Ovary (tissue), 10 donors: ENCODE measurements at places on chromosomes 16 and 17.

DNA sequence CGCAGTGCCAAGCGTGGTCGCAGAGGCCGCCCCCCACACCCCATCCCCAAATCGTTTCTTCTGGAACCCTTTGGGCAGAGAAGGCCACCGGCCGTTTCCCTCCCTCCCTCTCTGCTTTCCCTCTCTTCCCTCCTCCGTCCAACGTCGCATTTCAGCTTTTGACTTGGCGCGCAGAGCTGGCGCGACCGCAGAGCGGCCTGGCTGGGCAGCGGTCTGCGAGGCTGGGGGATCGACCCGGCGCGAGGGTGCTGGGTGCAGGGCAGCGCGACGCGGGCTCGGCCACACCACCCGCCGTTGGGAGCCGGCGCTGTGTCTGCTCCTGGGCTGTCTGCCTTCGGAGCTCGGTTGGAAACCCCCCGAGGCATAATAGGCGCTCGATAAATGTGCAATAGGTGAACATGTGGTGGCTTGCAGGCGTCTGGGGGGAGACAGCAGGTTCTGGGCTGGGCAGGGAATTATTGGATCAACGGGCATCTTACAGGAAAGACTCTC, 2.8 kb upstream of the NTN3 start:
- DNase-seq: no peak

- peak; percentile 62 for DNase-seq
Measured at GRCh38 chr17:7191571-7192270, 12.6 kb upstream of the ASGR1 start.

- DNase-seq: no peak
Measured at GRCh38 chr17:82872591-82873520, 33.0 kb upstream of the ZNF750 start.

DNA sequence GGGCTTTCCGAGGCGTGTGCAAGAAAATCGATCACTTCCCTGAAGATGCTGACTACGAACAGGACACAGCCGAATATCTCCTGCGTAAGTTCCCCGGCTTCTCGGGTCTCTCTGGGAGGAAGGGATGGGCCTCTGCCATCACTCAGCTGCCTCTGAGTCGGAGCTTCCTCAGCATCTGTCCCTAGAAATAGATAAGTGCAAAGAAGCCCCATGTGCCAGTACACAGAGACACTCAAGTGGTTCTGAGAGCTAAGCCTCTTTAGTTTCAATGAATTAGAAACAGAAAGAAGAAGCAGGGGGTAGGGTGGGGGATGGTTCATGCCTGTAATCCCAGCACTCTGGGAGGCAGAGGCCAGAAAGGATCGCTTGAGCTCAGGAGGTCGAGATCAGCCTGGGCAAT, 90.6 kb downstream of the CACNG3 start:
- no peak for DNase-seq

- DNase-seq: no peak
Measured at GRCh38 chr17:28975646-28976045, 24.3 kb upstream of the PHF12 start.

GRCh38 chr16:89332243-89332901, 114.9 kb downstream of the ZNF778 start:
- DNase-seq: peak; percentile 21

GRCh38 chr17:17525956-17526355, 29.8 kb upstream of the RASD1 start:
- no peak for DNase-seq

- peak; percentile 28 for DNase-seq
Measured at GRCh38 chr17:40443988-40444899, 994 bp downstream of the IGFBP4 start.

- DNase-seq: no peak
Measured at GRCh38 chr16:30980023-30980371, 5.0 kb upstream of the HSD3B7 start.

DNA sequence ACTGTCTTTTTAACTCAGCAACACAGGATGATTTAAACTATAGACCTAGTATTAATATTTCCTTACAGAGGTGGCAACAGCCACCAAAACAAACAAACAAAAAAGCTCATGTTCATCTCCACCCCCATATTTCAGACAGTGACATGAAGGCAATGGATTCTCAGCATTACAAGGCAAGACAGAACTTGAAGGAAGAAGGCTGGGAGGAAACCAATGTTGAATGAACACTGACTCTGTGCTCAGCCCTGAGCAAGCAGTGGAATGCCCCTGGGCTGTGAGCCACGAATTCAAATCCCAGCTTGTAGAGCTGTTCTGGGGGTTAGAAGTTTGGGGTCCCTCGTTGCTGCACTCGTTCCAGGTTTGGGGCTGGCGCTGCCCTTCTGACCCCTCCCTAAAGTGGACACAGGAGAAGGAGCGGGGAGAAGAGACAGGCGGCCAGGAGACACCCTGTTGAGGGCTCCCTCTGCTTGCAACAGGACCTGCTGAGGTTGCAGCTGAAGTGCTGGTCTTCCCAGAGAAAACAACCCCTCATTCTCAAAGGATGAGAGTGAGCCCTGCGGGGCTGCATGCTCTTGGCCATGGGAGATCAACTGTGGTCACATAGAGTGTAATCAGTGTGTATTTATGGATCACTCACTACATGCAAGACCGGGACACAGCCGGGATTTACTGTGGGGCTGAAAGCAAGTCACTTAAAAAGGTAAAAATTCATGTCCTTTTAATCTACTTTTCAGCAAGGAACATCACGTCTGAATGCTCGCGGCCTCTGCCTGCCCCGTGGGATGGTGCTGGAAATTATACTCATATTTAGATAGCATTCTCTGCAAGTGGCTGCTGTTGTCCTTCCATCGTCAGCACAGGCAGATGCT, 34.3 kb downstream of the MYH3 start:
- no peak for DNase-seq

DNA sequence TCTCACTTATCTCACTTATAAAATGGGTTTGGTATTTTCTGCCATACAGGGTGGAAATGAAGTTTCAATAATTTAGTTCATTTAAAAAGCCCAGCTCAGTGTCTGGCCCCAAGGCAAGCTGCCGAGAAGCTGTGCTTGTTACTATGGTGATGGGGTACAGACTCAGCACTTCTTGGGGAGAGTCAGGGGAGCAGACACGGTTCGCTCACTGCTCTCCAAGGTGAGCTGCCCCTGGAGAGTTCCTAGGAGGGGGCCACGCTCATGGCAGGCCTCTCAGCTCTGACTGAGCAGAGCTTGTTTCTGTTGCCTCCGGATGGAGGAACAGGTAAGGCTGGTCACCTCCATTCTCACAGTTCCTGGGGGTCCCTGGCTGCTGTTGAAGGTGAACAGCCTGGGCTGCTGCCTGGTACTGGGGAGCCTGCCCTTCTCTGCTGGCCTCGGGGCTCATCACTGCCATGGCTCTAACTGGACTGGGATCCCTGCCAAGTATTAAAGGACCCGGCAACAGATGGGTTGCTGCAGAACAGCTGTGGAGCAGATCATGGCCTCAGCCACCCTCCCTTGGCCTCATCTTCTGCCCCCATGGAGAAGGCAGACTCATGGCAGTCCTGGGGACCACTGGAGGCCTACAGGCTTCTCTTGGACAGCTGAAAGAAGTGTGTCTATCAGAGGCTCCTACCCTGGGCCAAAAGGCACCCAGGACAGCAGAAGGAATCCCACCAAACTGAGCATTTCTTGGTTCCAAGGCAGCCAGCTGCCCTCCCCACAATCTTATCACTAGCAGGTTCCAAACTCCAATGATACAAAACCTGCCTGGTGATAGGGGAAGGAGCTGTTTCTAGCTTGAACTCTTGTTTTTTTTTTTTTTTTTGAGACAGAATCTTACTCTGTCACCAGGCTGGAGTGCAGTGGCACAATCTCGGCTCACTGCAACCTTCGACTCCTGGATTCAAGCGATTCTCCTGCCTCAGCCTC, 25.9 kb upstream of the SPATA32 start:
- no peak for DNase-seq

DNA sequence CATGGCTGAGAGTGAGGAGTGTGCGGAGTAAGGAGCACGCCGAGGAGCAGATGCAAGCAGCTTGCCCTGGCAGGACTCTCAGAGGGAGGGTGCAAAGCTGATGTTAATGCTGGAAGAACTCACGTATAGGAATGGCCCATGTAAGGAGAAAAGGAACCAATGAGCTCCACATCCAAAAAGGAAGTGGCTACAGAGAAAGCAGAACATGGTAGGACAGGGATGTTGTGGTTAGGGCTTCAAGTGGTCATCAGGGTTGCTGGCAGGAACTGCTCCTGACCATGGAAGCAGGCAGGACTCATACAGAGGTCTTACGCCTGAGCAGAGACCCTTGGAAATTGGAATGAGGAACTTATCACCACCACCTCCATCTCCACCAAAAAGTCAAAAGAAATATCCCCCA, 5.2 kb downstream of the MYO1D start:
- no peak for DNase-seq

DNA sequence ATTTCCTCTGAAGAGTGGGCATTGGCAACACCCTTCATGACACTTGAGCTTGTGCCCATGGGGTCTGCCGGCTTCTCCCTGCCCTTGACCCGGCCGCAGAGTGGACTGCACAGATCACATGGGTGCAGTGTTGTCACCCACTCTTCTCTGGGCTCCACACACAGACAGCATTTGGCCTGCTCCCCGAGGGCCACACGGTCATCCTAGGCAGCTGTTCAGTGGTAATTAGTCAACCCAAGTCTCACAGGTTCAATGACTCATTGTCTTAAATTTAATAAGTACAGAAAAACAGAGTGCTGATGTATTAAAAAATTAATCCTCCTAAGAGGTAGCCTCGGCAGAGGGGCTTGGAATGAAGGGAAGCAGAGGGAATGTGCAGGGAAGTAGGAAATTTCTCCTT, 204.8 kb downstream of the MSI2 start:
- no peak for DNase-seq

DNA sequence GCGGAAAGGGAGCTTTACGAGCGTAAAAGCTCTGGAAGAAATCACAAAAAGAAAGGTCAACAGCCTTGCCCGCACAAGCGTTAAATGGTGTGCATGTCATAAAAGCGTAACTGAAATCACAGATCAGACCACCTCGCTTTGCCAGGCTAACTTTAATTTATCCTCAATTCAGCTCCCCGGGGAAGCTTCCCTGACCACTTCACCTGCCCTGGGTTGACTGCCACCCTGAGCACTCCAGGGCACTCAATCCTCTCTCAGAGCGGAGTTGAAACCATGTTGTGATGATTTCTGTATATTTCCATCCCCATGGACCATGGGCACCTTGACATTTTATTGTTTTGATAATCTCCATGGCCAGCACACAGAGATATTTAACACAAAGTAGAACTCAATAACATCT, 16.1 kb upstream of the NAGS start:
- no peak for DNase-seq

- no peak for DNase-seq
Measured at GRCh38 chr17:77288115-77288619, 147.4 kb downstream of the SEC14L1 start.

- DNase-seq: no peak
Measured at GRCh38 chr16:12681653-12682052, 122.0 kb downstream of the CPPED1 start.

GRCh38 chr17:82883419-82884031, 43.7 kb upstream of the ZNF750 start:
- DNase-seq: no peak

- no peak for DNase-seq
Measured at GRCh38 chr17:43900858-43901754, 6.2 kb downstream of the MPP2 start.

DNA sequence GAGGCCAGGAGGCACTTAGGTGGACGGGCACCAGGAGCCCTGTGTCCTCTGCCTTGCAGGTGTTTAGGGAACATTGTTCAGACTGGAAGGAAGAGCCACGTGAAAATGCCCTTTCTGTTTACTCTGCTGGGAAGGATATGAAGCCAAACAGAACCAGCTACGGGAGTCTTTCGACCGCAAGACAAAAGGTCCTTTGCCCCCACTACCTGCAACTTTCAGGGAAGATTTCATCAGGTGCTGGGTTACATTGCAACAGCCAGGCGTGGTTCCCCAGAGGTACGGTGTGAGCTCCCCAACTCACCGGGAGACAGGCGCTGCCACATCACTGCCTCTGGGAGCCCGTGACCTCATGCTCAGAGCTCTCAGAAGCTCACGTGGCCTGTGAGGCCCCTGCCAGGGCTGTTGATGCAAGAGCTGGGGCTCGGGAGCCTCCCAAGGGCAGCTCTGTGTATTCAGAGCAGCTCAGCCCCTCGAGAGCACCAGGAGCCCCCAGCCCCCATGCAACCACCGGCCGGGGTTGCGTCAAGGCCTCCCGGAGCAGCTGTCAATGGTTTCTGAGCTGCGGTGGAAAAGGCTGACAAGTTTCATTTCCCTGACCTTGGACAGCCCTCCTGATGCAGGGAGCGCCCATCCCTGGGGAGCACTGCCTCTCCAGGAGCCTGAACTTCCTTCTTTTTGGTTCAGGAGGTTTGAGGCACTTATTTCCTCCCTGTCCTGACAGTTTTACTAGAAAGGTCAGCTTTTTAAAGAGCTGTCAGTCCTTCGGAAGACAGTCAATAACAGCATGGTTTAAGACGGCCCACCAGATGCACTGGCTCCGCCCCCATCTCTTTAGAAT, 42.1 kb downstream of the TBC1D16 start:
- peak; percentile 93 for DNase-seq

GRCh38 chr16:50796829-50797228, 54.9 kb downstream of the CYLD start:
- no peak for DNase-seq

- DNase-seq: no peak
Measured at GRCh38 chr17:65902155-65902554, 289.8 kb downstream of the CEP112 start.

- no peak for DNase-seq
Measured at GRCh38 chr16:12160249-12160648, 183.7 kb downstream of the SNX29 start.

DNA sequence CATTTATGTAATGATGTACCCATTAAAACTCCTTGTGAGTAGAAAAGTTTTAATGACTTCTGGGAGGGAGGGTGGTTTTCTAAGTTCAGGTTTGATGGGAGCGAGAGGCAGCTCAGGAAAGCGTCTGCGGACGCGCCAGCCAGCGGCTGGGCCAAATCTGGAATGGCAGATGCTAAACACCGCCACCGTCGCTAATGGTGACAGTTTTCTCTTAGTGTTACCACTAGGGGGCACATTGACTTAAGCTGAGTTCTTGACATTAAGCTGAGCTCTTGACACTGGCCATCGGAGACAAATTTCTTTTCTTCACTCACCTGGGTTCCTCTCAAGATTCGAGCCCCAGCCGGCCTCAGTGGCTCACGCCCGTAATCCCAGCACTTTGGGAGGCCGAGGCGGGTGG, 6.7 kb downstream of the TRPV1 start:
- no peak for DNase-seq

DNA sequence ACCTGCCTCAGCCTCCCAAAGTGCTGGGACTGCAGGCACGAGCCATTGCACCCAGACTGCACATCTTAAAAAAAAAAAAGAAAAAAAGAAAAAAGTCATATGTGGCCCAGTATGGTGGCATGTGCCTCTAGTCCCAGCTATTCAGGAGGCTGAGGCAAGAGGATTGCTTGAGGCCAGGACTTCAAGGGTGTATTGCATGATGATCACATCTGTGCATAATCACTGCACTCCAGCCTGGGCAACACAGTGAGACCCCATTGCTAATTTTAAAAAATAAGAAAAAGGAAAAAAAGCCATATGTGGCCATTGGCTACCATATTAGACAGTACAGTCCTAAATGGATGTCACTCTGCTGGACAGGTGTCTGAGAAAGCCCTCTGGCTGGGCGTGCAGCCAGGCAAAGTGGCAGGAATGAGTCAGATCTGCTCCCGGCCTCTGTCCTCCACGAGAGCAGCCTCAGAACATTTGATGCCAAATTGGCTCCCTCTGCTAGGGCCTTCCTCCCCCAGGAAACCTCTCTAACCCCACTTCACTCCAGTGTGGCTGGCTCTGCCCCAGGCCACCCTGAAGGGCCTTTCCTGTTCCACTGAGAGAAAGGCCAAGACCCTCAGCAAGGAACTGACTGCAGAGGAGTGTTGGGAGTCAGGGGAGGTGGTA, 14.7 kb downstream of the CA7 start:
- DNase-seq: no peak

- DNase-seq: no peak
Measured at GRCh38 chr16:38941-39892, 14.2 kb downstream of the POLR3K start.
